ENCODE measurements at places on chromosomes 5 and 9.

DNA sequence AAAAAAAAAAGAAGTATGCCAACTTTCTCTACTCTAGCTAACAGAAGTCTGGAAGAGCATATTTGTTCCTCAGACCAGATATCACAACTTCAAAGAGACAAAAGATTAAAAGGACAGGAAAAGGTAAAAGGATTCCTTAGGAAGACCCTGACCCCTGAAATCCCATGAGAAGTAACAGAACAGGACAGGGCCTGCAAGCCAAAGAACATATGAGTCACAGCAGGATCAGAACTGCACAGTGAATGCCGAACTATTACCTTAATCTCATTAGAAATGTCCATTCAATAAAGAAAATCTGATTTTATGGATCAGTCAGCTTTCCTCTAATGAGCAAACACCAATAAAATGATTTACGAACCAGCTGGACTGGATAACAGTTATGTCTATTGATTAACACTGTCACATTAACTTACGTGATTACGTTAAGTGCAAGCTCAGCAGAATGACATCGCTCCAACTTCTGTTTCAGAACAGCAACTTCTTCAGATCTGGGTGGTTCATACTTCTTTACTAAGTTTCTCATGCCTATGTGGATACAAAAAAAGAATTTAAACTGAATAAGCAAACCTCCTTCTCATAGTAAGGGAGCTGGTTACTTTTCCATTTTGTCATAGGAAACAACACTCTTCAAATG is 13.6 kb downstream of the CCNH start:
- DNase-seq = no peak

DNA sequence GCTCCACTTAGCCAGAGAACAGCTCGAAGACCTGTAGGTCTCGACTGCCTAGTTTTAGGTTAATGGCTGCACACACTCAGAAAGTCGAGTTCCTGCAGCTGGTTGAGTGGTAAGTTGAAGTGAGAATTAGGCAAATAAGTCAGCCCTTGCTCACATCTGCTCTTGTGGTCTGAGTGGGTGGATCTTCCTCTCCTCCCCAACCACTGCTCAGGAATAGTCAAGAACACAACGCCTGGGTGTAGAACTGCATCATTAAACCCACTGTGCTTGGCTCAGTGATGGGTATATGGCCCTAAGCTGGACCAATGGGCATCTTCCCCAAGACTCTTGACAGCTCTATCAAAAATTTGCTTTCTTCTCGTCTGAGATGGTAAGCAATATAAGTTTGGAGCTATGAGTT is 20.9 kb upstream of the ADAM19 start:
- DNase-seq = no peak

DNA sequence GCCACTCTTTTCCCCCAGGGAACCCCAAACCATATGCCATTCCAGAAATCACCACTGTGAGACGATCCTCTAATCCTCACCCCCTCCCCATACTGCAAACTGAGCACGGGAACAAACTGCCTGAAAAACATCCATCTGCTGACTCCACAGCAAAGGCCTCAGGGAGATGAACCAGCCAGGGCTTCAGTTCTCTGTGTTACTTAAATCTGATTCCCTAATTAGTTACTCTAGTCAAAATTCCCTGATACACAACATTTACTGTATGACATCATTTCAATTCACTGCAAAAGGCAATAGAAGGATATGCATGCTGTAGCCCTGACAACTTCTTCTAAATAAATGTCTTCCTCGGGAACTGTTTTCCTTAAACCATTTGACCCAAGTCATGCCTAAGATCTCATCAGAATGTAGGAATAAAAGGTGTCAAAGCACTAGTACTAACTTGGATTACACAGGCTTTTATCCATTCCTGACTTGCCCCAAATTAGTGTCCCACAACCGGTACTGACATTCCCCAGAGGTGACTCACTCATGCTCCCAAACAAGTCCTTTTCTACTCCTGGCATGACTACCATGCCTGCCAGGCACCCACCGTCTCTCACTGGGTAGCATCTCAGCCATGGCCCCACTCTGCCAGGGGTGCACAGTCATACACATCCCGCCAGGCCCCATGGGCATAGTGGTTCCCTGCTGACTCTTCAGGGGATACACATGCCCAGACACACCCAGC is 35.0 kb downstream of the MTX3 start:
- no peak for DNase-seq

DNA sequence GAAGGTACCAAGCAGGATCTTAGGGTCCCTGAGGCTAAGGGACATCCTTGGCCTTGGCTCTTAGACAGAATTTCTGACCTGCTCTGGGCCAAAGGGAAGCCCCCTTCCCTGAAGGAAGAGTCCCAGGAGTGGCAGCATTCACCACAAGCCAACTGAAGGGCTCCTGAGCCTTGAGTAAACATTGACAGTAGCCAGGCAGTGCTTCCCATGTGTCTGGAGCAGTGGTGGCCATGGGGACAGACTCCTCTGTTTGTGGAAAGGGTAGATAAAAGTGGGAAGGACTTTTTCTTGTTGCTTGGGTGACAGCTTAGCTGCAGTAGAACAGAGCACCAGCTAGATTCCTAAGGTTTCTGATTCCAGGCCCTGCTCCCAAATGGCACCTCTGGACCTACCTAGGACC is 61.4 kb upstream of the VLDLR start:
- DNase-seq = no peak

GRCh38 chr5:136811086-136811485 is 445.7 kb upstream of the TRPC7 start:
- no peak for DNase-seq

DNA sequence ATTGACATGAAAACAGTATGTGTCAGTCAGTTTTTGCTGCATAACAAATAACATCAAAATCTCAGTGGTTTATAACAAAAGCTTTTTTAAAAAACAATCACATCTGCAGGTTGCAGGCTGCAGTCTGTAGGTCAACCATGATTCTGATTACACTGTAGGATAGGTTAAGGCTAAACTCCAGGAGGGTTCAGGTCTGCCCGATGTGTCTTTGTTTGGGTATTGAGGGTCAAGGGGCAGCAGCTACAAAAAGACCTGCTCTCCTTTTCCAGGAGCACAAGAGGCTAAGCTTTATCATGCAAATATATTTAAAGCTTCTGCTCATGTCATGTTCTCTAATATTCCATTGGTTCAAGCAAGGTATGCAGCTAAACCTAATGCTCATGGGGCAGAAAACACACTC is 18.2 kb downstream of the GRIA1 start:
- no peak for DNase-seq

- no peak for DNase-seq
These were observed 83.1 kb upstream of the SPOCK1 start for GRCh38 chr5:137582218-137582617.

- DNase-seq = no peak
These were observed 5.8 kb upstream of the CARNMT1 start for GRCh38 chr9:75033791-75034473.

DNA sequence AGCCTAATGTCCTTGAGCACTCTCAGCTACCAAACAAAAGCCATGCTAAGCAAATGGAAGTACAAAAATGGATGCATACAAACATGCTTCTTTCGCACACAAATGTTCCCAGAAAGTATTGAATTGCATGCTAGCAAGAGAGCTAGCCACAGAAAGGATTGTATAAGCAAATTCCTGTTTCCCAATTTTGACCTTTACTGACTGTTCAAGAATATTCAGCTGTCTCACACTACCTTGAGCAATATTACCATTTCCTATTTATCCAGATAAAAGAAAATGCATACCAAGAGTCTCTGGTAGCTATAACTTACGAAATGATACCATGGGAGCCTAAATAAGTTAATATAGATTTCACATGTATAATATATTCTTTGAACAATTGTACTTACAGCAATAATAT is 264.6 kb downstream of the TMEM167A start:
- no peak for DNase-seq

- no peak for DNase-seq
These were observed 7.5 kb downstream of the NDFIP1 start for GRCh38 chr5:142115937-142116614.

- DNase-seq = no peak
These were observed 51.2 kb downstream of the TARS1 start for GRCh38 chr5:33491941-33492340.

GRCh38 chr9:96450613-96451528 is 902 bp downstream of the HABP4 start:
- DNase-seq = no peak

GRCh38 chr5:119814655-119815054 is 185.3 kb downstream of the FAM170A start:
- no peak for DNase-seq

DNA sequence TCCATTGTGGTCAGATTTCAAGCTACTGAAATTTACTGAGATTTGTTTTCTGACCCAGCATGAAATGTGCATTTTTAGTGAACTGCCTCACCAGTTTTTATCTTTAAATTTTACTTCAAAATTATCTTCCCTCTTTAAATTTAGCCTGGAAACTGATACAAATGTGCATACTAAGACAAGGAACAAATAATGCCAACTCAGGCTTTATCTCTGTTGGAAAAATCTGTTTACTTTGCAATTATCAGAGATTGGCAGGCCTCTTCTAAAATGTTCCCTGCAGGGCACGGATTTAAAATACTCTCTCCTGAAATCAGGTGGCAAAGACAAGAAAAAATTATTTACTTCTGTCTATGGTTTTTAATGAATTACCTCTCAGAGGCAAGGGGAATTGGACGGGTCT is 151.0 kb upstream of the PTCH1 start:
- DNase-seq = no peak

DNA sequence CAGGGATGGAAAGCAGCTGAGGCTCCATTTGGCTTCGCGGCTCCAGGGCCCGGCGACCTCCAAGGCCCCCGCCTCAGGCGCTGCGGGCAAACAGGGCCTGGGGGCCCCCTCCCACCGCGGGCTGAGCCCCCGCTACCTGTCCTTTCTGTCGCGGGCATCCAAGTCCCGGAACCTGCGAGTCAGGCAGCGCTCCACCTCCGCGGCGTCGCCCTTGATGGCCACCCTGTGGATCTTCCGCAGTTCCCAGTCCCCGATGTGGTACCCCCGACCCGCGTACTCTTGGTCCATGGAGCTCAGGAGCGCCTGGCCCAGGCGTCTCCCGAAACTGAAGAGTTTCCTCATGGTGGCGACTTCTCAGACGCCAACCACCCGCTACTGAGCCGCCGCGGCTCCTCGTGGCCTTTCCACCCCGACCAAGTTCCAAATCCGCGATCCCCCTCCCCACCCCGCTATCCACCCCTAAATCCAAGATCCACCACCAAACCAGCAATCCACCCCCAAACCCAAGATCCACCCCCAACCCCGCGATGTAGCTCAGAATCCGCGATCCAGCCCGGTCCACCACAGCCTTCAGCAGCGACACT is 86.5 kb upstream of the CCDC180 start:
- no peak for DNase-seq

DNA sequence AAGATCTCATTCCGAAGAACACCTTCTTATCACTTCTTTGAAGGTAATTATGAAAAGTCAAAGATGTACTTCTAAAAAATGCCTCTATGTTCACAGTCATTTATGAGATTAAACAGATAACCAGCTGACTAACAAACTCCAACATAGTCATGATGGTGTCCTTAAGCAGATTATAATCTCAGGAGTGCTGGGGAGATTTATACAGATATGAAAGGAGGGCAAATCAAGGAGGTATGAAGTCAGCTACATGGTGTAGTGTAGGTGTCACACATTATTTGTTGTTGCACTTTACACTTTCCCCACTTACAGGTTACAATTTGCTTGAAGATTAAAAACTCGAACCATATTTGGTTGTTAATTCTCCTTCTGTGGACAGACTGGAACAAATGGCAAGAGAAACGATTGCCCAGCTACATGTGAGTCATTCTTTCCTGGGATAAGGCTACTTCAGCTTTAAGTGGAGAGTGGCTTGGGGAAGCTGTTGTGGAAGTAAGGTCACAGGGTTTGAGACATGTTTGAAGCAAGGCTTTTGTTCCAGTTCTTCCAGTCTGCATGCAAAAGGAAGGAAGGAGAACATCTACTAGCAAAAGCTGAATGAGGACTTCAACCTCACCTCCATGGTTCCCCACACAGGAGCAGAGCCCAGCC is 320.1 kb downstream of the ADGRV1 start:
- no peak for DNase-seq

GRCh38 chr9:81521892-81522291 is 167.5 kb downstream of the TLE1 start:
- no peak for DNase-seq

DNA sequence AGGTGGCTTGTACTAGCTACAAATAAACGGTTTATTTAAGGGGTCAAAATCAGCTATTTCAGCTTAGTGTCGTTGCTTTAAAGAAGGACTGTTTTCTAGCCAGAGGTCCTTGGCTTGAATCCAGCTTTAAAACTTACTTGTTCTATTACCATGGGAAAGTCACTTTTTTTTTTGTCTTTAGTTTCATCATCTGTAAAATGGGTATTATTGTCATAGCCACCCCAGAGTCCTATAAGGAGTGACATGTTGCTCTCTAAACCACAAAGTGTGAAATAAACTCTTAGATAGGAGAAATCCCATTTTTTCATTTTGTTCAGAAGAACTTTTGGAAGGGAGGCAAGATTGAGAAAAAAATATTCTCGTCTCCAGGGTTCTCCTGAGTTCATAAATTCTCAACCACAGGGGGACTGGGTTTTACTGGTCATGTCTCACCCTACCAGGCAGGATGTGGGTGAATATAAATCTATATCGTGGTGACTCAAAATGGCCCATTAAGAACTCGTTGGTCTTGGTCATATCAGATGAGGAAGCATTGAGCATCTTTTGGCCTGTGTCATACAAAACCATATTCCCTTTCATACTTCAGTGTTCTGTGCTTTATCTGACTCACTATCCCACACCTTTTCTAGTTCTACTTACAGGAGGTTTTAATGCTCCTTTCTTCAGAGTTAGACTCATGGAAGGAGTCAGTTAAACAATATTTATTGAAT is 202.7 kb upstream of the NR3C1 start:
- no peak for DNase-seq

DNA sequence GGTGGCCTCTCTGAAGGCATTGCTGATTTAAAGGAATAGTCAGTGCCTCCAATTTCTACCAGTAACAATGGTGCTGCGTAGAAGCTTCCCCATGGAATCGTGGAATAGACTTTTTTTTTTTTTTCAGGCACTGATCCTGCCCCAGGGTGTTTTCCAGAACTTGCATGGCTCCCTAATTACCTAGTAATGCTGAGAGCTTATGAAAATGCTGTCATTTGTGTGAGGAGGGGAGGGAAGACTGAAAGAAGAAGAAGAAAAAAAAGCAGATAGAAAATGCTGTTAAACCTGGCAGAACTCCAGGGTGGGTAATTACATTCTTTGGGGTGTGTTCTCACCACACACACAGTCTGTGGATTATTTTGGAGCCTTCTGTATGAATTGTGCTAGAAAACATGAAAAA is 4.8 kb upstream of the GRIA1 start:
- DNase-seq = no peak

DNA sequence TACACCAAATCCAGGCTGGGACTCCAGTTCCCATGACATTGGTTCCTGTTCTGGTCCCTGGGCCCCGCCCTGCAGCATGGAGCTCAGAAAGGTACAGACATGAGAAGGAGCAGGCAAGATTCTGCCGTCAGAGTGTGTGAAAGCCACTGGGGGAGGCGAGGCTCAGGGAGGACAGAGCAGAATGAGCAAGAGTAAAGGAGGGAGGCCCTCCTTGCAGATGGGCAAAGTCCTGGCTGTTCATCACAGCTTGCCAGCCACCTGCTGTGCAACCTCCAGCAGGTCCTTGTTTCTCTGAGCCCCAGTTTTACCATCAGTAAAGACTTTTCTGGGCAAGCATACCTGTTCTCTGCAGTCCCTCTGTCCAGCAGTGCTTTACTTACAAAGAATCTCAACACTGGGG is 73.3 kb downstream of the HRH2 start:
- DNase-seq = no peak
